Fibroblast of upper back skin (primary cell): ENCODE measurements at places on chromosomes 4 and X.

GRCh38 chrX:54413753-54414152 lies 26.5 kb upstream of the TSR2 start:
- peak; percentile 54 for DNase-seq

DNA sequence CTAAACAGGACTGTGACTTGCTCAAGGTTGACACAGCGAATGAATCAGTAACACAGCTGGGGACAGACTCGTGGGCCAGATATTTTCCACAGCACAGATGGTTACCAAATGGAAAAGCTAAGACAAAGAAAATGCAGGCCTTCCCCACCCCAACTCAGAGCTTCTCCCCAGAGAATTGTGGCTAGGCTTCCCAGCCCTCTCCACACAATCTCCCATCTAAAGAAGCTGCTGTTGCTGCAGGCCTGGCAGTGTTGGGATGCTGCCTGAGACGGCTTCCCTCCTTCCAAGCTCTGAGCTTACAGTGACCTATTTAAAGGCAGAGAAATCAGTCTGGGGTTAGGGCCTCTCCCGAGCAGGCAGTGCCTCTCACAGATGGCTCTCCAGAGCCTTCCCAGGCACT lies 46.5 kb upstream of the PGRMC1 start:
- DNase-seq, result peak; percentile 87

GRCh38 chrX:110399497-110399896 lies 40.8 kb downstream of the RTL9 start:
- DNase-seq, result no peak

DNA sequence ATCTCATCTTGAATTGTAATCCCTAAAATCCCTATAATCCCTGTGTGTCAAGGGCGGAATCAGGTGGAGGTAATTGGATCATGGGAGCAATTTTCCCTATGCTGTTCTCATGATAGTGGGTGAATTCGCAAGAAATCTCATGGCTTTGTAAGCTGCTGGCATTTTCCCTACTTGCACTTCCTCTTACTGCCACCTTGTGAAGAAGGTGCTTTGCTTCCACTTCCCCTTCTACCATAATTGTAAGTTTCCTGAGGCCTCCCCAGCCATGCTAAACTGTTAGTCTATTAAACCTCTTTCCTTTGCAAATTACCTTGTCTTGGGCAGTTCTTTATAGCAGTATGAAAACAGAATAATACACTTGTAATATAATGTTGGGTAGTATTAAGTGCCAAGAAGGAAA lies 1087.4 kb upstream of the SLIT2 start:
- DNase-seq, result no peak

DNA sequence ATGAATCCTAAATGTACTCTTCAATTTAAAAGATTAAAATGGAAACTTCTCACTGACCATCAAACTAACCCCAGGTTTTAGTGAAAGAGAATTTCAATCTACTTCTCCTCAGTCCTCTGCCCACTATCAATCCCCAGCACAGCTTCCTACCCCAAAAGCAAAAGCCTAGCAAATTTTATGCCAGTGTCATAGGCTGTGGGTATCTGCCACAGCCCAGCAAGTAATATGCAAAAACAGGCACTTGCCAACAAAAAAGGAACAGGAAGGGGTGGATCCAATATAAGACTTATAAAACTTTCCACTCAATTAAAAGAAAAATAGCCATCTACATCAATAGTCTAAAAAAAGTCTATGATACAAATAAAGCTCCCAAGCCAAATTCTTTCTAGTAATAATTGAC lies 22.3 kb downstream of the CAMK2D start:
- DNase-seq, result no peak

- DNase-seq, result no peak
Measured at GRCh38 chrX:41164449-41164848, 79.2 kb downstream of the USP9X start.

GRCh38 chr4:174230148-174230547 lies 53.3 kb downstream of the FBXO8 start:
- DNase-seq, result no peak

DNA sequence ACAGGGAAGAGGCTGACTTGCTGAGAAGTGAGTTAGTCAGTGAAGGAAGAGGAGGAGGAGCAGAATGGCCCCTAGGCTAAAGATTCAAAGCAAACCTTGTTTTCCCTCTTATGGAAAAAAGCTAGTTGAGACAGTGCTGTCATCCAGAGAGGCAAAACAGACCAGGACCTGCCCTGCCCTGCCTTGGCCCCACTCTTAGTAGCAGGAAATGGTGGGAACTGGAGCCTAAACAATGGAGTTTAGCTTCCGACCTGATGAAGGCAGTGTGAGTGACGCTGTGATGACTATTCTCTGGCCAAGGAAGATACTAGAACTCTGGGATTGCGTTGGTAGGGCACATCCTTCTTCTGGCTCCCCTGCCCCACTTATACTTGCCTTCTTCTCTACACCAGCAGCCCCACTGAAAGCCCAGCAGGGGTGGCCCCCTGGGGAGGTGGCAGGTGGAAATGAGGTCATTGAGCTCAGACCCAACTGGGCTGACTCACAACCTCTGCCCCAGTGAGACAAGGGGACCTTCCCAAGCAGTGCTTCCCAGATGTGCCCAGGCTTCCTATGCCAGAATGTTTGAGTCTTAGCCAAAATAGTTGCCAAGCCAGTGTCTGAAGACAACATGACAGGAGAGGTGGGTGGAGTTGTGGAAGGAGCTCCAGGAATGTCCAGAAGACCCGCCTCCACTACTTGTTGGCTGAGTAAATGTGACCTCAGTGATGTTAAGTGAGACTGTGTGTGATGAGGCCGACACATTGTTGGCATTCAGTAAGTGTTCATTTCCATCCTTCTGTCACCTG lies 38.8 kb downstream of the MSN start:
- DNase-seq, result peak; percentile 43

DNA sequence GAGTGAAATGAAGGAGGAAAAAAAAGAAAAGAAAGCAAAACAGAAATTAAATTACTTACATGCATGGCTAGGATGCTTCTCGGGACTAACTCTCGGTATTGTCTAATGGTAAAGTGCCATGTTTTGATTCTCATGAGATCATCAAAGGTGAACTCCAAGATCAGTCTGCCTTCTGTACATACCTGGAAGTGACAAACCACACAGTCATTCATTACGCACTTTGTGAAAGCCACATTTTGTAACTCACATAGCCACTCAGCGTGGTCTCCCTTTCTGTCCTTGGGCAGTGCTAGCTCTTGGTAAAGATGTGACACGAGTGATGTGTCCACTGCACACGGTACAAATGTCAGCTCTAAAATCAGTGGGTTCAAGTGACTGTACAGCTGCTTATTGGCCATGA lies 309.8 kb downstream of the LDB2 start:
- DNase-seq, result no peak

- DNase-seq, result no peak
Measured at GRCh38 chrX:41421071-41421729, 25.9 kb upstream of the NYX start.

DNA sequence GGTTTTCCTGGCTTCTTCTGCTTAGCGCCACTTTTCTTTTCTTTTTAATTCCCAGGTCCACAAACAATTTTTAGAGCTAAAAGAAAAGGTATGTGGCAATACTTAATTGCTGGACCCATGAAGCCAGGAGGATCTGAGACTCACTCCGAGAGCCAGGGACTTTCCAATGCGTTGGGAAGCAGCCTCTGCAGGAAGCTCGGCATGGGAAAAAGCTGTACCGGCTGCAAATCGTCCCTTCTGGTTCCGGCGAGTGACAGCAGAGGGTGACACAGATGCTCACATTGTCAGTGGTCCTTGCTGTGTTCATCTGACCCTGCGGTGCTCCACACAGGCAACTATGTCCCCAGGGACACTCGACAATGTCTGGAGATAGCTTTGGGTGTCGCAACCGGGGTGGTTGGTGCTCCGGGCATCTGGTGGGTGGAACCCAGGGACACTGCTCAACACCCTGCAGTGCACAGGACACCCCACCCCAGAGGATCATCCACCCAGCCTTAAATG lies 164.0 kb downstream of the PRKX start:
- DNase-seq, result peak; percentile 28

GRCh38 chr4:17284323-17285175 lies 227.3 kb downstream of the QDPR start:
- DNase-seq, result no peak

GRCh38 chr4:173182403-173182802 lies 13.8 kb downstream of the GALNT7 start:
- DNase-seq, result peak; percentile 85

DNA sequence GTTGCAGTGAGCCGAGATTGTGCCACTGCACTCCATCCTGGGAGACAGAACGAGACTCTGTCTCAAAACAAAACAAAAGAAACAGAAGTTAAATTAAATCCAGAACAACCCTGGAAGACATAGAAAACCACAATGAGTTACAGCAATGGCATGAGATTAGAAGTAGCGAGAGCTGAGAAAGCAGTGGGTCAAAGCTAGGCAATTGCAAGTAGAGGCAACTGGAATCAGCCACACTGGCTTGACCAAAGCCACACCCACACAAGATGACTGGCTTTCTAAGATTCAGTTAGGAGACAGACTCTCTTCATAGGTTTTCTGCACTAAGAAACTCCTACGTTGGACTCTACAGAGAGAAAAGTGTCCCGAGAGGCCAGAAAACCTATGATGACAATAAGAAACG lies 443.0 kb downstream of the GPM6A start:
- DNase-seq, result peak; percentile 53

DNA sequence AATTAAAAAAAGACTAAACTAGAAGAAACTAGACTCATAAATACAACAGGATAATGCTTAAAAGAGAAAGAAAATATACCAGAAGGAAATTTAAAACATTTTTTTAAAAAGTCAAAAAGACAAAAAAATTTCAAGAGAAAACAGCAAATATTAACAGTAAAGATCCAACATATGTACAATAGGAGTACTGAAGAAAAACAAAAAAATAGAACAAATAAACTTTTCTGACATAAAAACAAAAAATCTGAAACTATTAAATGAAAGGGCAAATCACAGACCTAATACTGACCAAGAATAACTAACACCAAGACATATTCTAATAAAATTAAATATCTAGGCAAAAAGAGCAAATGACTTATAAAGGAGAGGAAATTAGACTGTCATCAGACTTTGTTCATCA lies 11.5 kb downstream of the DNAJB14 start:
- no peak for DNase-seq

DNA sequence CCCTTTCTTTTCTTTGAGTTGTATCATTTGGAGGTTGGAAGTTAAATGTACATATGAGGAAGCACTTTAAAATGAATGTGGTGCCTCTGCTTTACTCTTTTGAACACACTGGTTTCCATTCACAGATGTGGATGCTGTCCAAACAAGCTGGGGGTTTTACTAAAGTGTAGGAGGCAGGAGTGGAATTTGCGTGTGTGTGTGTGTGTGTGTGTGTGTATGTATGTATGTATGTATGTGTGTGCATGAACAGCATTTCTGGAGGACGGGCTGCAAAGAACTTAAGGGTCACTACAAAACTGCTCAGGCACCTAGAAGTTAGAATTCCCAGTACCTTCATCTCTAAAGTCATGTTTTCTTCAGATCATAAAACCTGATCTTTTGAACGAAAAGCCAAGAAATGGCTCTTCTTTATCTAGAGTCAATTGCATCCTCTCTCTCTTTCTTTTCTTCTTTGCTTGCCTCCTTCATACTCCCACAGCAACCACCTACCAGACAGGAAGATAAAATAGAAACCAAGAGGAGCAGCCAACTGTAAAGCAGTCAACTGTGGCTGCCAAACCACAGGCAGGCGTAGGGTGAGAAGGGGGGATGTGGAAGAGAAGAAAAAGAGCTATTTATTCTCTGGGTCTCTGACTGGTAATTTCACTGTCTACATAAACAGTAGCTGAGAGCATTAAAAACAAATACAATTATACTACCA lies 177.0 kb upstream of the RASGEF1B start:
- DNase-seq, result peak; percentile 46

GRCh38 chrX:53440621-53441517 lies 6.7 kb upstream of the HSD17B10 start:
- DNase-seq, result peak; percentile 25

DNA sequence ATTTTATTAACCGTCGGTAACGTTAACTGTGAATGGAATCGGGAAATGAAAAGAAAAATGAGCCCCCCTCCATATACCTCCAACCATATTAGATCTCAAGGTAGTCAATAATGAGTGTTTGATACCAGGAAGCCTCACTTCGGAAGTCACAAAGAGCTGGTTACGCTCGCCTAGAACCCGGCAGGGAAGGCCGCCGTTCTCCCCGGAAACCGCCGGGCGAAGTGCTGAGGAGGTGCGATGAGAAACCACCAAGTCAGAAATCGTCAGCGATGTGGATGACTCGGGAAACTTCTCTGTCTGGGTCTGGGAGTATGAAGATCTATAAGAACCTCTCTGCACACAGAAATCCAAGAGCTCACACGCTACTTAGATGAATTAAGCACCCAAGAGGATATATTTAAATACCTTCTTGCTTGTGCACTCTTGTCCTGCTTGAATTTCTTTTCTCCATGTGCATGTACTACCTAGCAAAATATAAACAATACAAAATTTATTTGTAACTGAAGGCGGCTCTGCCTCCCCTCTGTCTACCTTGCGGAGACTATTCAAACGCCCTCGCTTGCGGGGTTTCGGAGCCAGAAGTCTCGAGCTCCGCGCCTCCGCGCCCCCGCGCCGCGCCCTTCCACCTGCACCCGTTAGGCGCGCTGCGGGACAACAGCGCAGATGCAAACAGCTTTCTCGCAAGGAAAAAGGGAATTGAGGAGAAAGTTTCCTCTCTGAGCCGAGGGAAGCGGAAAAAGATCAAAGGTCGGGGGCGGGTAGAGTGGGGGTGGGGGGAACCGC lies 17.8 kb downstream of the NKX6-1 start:
- no peak for DNase-seq

DNA sequence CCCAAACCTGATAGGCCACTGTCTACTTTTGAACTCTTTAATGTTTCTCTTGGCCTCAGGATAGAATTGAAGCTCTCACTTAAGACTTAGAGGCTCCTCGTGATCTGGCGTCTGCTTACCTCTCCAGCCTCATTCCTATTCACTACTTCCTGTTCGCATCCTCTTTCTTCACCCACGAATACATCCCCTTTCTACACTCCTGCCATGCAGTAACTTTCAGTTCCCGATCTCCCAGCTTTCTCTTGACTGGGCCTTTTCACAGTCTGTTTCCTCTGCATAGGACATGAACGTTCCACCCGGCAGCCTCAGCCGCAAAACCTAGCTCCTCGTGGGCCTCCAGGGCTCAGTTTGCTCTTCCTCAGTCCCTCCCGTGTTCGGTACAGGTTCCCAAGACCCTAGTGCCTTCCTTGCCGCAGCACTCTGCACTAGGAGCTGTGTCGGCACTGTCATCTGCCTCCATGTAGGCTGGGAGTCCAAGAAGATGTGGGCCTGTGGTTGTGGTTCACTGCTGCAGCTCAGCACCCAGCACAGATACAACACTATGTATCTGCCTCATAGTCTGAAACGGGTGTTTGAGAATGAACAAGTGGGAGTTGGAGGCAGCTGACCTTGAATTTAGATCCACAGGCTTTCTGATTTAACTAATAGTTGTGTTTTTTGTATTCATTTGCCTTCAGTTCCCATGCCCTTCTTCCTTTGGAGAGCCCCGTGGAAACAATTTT lies 15.8 kb downstream of the RPL39 start:
- no peak for DNase-seq

- DNase-seq, result no peak
Measured at GRCh38 chrX:82765811-82766210, 742.3 kb upstream of the POU3F4 start.

DNA sequence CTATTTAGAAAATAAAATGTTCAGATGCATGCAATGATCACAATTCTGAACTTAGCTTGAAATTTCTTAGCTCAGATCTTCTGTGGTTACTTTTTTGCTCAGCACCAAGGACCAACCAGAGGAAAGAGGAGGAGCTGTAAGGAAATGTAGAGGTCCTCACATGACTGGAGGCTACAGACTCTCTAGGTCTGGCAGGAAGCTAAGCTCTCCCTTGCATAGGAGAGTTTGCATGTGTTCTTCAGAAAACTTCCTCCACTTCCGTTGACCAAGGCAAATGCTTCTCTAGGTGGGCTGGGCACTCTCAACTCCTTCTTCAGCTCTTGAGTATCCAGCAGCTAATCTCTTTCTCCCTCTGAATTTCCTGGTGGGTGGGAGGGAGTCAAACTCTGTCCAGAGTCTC lies 119.6 kb downstream of the BTC start:
- DNase-seq, result no peak
